ENCODE measurements at places on chromosomes 5 and 9. TPM values are rescaled to one million over a fixed set of nuclear protein-coding genes. Genes with fewer than 3 reads are reported as not detected.

The MEIKIN gene
- total RNA-seq, result not detected

The STC2 gene
- 138 TPM for total RNA-seq

The WDR38 gene
- not detected for total RNA-seq

The LCP2 gene
- total RNA-seq, result not detected

The MYO10 gene
- 9.3 TPM for total RNA-seq

The ABLIM3 gene
- 2.1 TPM for total RNA-seq

The IGFBPL1 gene
- 24.2 TPM for total RNA-seq
